ENCODE measurements at places on chromosomes 3 and 15. TPM values are rescaled to one million over a fixed set of nuclear protein-coding genes. Genes with fewer than 3 reads are reported as not detected.

CHAC1 gene
- 3.9 TPM for total RNA-seq

PRTG gene
- 1.9 TPM for total RNA-seq

KBTBD12 gene
- not detected for total RNA-seq

CXCR6 gene
- not detected for total RNA-seq

EPHB3 gene
- total RNA-seq = 3.1 TPM

EIF3J gene
- 74.4 TPM for total RNA-seq
